ENCODE measurements at places on chromosomes 12 and 14.

- DNase-seq, result no peak
These were observed 87.9 kb downstream of the GAS2L3 start for GRCh38 chr12:100661300-100661951.

GRCh38 chr12:47560415-47560814 lies 145.4 kb downstream of the RPAP3 start:
- no peak for DNase-seq

DNA sequence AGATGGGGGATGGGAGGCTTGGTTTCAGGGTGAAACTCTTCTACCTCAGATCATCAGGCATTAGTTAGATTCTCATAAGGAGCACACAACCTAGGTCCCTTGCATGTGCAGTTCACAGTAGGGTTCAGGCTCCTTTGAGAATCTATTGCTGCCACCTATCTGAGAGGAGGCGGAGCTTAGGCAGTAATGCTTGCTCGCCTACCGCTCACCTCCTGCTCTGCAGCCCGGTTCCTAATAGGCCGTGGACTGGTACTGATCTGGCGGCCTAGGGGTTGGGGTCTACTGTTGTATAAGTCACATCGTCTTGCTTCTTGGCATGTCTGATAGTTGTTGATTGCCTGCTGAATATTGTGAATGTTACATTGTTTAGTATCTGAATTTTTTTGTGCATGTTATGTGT lies 12.2 kb downstream of the SCYL2 start:
- no peak for DNase-seq

- DNase-seq, result peak; percentile 34
These were observed 20.3 kb downstream of the FIGNL2 start for GRCh38 chr12:51827925-51828818.

DNA sequence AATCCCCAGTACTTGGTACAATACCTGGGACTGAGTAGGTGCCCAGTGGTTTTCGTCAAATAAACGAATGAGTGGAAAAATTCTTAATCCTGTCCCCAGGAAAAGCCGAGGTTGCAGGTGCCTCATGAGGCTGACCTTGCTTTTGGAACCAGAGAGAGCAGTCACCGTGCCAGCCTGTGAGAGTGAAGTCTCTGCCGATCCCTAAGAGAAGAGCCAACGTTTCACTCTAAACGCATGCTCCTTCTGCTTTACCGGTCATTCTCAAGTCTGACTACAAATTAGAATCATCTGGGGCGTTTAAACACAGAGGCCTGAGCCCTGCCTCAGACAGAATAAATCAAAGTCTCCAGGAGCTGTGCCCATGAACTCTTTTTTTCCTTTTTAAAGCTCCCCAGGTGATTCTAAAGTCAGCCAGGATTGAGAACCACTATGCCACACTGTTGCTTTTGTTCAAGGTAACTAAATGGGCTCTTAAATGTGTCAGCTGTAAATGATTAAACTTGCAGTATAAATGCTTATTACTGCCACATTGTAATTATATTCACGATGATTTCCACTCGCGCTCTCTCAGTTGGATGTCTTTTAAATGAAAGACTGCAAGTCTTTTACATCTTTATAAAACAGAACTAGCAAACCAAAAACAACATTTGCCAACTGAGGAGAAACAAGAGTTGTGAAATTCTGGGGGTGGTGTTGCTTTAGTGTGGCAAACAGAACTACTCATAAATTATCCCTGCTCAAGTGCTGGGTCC lies 26.9 kb downstream of the TCP11L2 start:
- DNase-seq, result no peak

DNA sequence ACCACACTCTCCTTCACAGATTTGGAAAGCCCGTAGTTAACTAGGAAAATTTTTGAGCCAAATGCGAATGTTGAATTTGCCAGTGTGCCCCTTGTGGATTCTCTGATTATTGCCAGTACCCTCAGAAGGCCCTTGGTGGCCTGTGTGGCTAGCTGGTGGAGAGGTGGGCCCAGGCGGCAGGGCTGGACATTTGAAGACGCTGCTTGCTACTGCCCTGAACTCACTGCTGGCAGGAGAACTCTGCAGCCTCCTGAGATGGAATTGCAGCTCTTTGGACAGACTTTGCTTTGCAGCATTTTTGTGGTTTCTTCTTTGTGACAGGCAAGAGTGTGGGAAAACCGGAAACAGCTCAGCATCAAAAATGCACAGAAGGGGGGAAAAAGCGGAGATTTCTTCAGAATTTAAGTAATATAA lies 97.6 kb downstream of the TGFB3 start:
- no peak for DNase-seq

DNA sequence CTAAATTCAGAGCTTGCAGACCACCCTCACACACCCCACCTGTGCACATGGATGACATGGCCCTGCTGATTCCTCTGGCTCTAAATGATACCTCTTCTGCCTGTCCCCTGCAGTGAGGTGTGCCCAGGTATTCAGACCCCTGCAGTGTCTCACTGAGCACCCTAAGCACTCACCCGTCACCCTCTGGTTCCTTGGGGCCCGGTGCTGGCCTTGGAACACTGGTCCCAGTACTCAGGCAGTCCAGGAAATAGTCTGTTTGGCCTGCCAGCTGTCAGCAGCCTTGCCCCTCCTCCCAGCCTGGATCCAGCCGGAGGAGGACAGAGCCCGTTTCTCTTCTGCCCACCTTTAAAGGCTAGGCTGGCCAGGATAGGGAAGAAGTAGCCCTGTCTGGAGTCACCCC lies 44.9 kb downstream of the ESRRB start:
- DNase-seq, result no peak

DNA sequence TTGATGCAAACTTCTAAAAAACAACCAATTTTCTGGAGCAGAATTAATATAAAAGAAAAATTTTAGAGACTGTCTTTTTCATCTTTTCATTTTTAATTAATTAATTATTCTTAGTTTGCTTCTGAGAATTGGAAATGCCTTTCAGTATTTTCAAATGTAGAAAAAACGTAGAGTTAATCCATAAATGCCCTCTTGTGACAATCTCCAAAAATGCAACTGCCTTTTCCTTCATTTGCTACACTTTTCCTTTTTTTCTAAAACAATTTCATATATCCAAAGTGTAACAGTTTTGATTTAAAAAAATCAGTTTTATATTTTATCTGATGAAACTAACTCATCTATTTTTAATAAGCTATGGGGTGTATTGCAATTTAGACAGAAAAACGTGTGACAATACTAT lies 409.3 kb downstream of the PRKD1 start:
- DNase-seq, result no peak

Data from activated CD8-positive, alpha-beta memory T cell treated with anti-CD3 and anti-CD28 coated beads for 4 hours (primary cell).